ENCODE measurements at places on chromosomes 5 and 9. TPM values are rescaled to one million over a fixed set of nuclear protein-coding genes. Genes with fewer than 3 reads are reported as not detected.

Gene NUTM2F
- not detected for polyA plus RNA-seq

Gene NHP2
- 107 TPM for polyA plus RNA-seq

Gene DMRT2
- 1.5 TPM for polyA plus RNA-seq

Gene PROB1
- polyA plus RNA-seq: 2.0 TPM

Measured in right renal cortex interstitium (tissue), 3 donors.